ENCODE measurements at places on chromosomes 3 and 15.

DNA sequence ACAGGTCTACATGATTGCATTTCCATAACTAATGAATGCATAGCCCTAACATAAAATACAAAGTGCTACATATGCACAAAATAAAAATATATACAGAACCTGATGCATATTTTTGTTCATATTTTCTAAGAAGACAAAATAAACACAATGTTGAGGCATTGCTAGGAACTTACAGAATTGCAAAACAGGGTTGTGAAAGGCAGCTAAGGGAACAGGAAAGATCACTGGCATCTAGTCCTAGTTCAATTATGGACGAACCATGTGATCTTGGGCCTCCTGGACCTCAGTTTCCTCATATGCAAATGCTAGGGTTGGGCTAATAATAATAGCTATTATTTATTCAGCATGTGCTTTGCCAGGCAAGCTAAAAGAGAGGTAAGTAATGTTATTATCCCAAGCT is 15.5 kb upstream of the NCEH1 start:
- peak; percentile 25 for DNase-seq

- no peak for DNase-seq
These were observed 161.4 kb downstream of the CHST2 start for GRCh38 chr3:143280984-143281383.

- DNase-seq, result no peak
These were observed 7.7 kb downstream of the TUBGCP4 start for GRCh38 chr15:43378601-43379000.

DNA sequence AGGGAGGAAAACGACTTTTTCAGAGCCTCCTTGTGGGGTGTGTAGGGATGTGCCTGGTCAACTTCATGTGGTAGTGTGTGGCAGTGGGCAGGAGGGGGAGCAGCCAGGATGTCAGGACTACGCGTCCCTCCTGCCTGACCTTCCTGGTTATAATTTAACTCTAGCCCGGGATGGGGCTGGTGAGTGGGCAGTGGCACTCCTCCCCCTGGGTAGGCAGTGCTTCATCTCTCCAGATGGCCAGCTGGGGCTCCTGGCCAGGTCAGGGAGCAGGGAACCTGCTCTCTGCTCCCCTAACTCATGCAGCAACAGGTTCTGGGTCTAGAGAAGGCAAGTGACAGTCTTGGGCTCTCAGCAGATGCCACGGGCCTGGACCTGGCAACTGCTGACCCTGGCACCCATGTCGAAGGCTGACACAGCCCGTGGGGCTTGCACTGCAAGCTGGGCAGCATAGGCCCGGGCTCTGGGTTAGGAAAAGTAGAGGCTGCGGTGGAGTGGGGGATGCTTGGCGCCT is 2.6 kb downstream of the ITIH4 start:
- DNase-seq, result no peak

DNA sequence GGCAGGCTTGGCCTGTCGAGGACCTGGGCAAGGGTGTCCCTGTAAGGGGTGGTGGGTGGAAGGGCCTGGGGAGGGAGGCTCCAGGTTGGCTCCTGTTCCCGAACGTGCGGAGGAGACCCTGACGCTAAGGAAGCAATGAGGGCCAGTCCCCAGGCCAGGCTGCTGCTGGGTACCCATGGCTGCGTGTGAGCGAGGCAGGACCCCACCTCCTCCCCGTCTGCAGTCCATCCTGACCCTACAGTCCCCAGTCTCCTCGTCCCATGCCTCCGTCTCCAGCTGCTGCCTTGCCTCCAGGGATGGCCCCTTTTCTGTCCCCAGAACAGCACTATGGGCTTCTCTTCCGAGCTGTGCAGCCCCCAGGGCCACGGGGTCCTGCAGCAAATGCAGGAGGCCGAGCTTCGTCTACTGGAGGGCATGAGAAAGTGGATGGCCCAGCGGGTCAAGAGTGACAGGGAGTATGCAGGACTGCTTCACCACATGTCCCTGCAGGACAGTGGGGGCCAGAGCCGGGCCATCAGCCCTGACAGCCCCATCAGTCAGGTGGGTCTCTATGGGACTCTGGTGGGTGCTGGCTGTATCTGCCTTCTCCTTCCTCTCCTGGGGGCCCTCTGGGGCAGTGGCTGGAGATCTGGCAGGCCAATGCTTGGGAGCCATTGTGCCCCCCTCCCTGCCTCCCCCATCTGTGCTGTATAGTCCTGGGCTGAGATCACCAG is 571 bp downstream of the FES start:
- no peak for DNase-seq

GRCh38 chr15:85475711-85476110 is 95.3 kb downstream of the AKAP13 start:
- no peak for DNase-seq

DNA sequence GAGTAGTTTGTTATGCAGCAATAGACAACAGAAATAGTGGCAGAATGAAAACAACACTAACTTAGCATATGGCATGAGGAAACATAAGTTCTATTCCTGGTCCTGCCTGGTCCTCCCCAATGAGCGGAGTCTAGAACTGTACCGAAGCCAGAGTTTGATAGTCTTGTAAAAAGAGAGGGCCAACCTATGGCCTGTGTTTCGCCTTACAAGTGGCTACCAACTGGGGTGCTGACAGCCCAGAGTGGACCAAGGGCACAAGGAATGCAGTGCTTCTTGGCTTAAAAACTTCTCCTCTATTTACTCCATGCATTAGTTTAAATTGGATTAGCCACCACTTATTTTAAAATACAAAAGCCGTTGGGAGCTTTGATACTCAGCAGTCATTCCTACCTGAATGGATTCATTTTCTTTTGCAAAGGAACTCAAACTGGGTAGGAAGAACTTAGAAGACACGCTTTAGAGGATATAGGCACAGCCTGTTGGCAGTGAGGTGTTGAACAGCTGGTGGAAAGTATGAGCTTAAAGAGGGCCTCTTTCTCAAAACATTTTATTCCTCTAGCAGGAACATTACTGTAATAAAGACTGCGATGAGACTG is 302.9 kb downstream of the PLCL2 start:
- DNase-seq, result no peak

GRCh38 chr15:67685716-67686115 is 139.6 kb upstream of the SKOR1 start:
- DNase-seq, result no peak

GRCh38 chr3:126784254-126784653 is 80.2 kb downstream of the CHCHD6 start:
- DNase-seq, result no peak

- DNase-seq, result no peak
These were observed 38.2 kb downstream of the FEZF2 start for GRCh38 chr3:62335196-62335595.

- DNase-seq, result no peak
These were observed 9.1 kb upstream of the HDAC11 start for GRCh38 chr3:13470894-13471574.

DNA sequence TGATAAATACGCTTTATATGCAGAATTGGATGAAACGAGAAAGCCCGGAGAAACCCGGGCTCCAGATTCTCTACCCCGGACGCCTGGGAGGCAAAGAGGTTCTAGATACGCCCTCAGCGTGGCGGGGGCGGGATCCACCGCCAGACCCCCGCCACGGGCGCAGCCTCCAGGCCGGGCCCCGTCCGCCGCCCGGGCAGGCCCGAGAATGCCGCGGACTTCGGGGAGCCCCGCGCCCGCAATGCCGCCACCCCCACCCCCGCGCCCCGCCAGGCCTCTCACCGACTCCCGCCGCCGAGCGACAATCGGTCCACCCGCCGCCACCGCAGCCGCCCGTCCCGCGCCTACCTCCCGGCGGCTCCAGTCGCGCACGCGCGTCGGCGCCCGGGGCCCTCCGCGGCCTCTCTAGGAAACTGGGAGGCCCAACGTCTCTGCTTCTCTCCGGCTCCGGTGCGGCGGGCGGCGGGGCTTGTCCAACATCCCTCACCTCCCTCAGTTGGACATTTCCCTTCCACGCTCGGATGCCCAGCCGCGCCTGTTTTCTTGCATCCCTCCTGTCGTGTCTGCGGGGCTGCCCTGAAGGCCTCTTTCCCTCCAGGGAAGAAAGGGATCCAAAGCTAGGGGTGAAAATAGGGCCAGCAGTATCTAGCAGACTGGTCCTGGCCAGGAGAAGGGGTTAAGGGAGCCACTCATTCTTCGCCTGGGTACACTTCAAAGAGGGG is at the start of gene ZNF445:
TSS of gene ZNF445 (minus strand) at position 359 of the 719 bp plus-strand sequence. CDS start 22,121 bp downstream, outside the sequence.
- peak; percentile 81 for DNase-seq

GRCh38 chr3:15923640-15924405 is 126.0 kb upstream of the ANKRD28 start:
- DNase-seq, result peak; percentile 22

GRCh38 chr3:50594253-50594785 is 17.3 kb downstream of the CISH start:
- DNase-seq, result no peak

DNA sequence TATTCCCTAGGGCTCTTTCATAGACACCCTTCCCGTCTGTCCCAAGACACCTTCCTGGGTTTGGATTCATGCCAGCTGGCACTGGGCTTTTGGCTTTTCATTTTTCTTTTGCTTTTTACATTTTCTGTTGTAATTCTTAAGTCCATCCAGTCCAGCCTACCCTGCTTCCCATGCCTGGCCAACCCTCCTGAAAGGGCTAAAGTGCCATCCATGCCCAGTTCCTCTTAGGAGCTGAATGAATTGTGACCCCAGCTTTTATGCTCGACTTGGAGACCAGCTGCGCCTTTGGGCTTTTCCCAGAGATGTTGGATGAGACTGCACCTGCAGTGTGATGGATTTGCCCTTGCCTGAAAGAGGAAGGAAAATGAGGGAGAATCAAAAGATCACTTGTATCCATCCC is 25.8 kb downstream of the LRRN1 start:
- DNase-seq, result no peak

- DNase-seq, result no peak
These were observed 245.3 kb downstream of the BBX start for GRCh38 chr3:107767897-107768605.

DNA sequence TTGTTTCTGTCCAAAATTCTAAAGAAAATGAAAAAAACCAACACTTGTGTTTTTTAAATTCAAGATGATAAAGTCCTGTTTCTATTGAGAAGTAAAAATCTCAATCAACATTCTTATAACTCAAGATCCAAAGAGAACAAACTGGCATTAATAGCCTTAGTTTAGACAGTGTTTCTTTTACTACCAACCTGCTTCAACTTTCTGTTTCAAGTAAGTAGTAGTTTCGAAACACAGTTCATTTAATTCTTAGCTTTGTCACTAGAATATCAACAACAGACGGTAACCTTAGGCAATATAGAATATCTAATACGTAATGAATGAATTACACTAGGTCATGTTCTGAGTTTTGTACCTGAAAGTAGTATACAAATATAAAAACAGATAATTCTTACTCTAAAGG is 23.7 kb downstream of the CIP2A start:
- DNase-seq, result no peak

GRCh38 chr15:68001811-68002210 is 52.3 kb upstream of the PIAS1 start:
- no peak for DNase-seq

GRCh38 chr15:43440721-43441281 is 52.2 kb downstream of the TP53BP1 start:
- DNase-seq, result peak; percentile 98

DNA sequence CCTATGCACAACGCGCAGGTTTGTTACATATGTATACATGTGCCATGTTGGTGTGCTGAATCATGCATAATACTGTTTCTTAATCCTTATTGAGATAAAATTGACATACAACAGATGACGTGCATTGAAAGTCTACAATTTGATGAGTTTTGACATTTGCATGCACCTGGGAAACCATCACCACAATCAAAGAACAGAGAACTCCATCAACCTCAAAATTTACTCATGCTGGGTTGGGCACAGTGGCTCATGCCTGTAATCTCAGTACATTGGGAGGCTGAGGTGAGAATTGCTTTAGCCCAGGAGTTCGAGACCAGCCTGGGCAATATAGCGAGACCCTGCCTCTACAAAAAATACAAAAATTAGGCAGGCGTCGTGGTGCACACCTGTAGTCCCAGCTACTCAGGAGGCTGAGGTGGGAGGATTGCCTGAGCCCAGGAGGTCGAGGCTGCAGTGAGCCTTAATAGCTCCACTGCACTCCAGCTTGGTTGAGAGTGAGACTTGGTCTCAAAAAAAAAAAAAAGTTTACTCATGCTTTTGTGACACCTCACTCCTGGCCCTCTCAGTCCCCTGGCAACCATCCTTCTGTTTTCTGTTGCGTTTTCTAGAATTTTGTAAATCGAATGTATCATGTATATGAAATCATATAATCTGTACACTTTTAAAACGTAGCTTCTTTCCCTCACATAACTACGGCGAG is 56.6 kb downstream of the BHLHE40 start:
- no peak for DNase-seq

DNA sequence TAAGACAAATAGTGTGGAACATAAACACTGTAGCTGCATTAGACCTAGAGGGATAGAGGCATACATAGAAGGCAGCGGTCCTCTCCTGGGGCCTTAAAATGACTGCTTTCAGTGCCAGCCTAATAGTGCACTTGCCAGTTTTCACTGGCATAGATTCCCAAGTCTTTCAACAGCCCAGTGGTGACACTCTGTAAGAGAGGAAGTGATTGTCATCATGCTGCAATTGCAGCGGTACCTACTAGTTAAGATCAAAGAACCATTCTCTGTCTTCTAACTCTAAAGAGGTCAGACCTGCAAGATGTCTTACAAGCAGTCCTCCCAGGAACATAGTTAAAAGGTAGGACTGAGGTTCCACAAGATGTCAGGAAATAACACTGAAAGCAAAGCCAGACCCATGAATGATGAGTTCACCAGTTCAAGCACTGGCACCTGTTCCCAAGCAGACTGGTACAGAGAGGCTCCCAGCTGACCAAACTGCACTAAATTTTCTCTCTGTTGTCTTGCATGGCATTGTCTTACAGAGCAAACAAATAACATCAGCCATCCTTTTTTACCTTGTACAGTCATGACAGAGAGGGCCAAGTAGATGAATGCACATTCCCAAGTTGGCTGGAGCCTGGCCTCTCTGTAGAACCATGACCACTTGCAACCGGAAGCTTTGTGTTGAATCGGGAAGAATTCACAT is 100.5 kb upstream of the SKOR1 start:
- no peak for DNase-seq

GRCh38 chr3:102141096-102141927 is 292.0 kb downstream of the NFKBIZ start:
- DNase-seq, result peak; percentile 22

DNA sequence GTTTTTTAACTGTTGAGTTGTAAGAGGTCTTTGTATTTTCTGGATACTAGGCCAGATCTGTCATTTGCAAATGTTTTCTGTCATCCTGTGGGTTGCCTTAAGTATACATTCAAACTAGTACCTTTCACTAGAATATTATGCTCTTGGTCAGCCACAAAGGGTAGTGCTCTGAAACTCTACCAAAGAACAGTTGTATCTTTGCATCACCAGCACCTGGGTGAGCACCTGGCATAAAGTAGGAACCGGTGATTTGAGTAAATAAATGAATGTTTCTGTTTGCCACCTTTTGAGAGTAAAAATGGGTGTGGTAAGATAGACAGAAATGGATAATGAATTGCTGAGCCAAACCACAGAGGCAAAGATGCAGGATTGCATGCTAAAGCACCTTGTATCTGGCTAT is 98.7 kb downstream of the SLCO3A1 start:
- no peak for DNase-seq

Measured in epithelial cell of esophagus (primary cell).